ENCODE measurements at places on chromosomes 3 and 15.

DNA sequence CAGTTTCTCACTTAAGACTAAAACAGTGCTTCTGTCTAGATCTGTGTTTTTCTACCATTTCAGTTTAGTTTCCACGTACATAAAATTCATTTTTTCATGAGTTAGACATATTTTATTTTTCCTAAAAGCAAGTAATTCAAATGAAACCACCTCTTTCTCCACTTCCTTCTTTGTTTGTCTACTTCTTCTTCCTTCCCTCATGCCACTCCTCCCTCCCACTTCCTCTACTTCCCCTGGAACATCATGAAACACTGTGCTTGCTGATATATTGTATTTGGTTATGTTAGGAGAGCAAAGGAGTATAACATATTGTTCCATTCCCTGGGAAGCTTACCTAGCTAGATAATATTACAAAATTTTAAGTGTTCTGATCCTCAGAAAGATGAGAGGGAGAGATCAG, 36.7 kb upstream of the GOLGA8B start:
- DNase-seq: no peak

DNA sequence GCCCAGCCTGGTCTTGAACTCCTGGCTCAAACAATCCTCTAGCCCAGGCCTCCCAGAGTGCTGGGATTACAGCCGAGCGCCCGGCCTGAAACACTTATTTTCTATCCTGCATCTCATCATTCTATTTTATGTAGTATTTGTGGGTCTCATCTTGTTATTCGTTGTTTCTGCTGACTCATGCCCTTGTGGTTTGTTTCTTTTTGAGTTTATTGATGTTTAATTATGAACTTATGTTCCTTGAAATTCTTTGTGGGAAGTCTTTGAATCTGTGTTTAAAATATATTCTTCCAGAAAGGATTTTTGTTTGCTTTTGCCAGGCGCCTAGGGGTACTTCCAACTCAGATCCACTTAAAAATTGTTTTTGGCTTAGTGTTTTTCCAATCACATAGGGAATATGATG, 78.3 kb upstream of the C15orf39 start:
- DNase-seq: peak; percentile 45

GRCh38 chr15:46676233-46677206, 1040.8 kb upstream of the SEMA6D start:
- no peak for DNase-seq

DNA sequence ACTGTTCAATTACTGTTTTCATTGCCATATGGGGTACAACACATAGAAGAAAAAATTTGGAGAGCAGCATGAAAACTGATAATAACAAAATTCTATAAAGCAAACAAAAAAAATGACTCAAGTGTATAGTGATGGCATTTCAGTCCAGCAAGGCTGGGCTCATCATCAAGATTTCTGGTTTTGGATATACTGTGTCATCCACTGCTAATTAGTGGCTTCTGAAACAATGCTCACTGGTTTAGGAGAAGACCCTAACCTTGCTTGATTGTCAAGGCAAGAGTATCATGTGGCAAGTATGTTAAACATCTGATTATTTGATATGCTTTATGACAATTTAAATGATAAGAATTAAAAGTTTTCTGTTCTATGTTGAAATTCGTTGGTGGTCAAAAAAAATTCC, 96.9 kb downstream of the RFX7 start:
- DNase-seq: no peak

DNA sequence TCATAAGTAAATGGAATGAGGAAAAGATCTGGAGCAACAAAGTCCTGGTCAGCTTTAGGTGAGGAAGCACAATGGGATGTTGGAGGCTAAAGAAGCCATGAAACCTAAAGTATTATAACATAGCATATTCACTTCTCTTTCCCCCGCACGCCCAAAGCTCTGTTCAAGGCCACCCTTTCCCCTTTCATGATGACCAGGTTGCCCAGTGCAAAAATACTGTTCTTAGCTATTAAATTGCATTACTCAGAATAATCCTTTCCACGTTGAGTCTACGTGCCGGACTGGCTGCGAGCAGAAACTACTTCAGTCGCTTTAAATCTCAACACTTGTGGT, 589 bp upstream of the MAPKBP1 start:
- no peak for DNase-seq
